Cardiac muscle cell (in vitro differentiated cells and primary cell): ENCODE measurements at places on chromosomes 13 and 19. TPM values are rescaled to one million over a fixed set of nuclear protein-coding genes. Genes with fewer than 3 reads are reported as not detected.

DNA sequence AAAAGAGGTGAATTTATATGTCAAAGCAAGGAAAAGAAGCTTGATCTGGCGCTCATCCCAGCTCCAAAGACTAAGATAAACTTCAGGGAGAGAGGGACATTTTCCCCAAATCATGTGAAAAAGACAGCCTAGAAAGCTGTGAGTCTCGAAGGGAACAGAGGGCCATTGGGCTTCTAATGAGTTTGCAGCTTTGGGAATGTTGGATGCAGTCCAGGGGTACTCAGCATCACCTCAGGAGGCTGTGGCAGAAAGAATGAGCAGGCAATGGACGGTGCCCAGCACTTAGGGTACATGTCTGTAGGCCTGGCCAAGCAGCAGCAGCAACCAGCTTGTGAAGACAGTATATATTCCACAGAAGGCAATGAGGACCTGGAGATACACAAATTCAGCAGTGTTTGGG, 25.7 kb upstream of the WASF3 start:
- no peak for DNase-seq

The WASF3 gene
- total RNA-seq: 30.2 and 34.5 TPM in 2 replicates

The UNC13A gene
- 0.21 and 0.54 TPM in 2 replicates for total RNA-seq

GRCh38 chr13:78680115-78680561, 21.2 kb upstream of the OBI1 start:
- no peak for DNase-seq

The LYPD3 gene
- total RNA-seq: 0.67 and 3.2 TPM in 2 replicates

DNA sequence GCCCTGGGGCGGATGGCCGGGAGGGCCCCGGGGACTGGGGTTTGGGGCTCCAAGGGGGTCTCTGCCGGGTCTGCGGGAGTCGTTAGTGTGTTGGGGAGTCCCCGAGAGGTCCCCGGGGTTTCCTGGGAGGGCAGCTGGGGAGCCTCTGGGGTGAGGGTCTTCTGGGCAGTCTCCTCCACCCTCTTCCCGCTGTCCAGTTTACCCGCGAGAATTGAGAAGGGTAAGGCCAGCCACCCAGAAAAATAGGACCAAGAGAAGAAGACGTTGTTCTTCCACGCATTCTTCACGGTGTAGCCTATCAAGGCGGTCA, 1.0 kb upstream of the ETFB start:
- no peak for DNase-seq
